ENCODE measurements at places on chromosomes 12 and 14.

DNA sequence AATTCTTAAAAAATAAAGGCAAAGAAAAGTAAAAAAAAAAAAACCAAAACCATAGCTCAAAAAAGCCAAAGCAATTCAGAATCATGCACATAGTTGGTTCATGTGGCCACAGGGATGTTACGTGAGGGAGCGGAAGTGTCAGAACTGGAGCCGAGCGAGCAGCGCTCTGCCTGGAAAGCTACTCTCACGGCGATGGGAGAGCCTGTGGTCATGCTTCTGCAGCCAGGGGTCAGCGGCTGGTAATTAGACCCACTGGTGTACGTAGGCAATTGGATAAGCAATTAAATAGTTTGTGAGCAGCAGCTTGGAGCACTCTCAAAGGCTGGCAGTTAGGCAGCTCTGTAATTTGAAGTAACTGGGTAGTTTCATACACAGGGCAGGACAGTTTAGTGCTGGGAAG is 58.1 kb downstream of the TRHDE start:
- no peak for DNase-seq

- DNase-seq, result peak; percentile 63
Observed at GRCh38 chr12:54251667-54252284, 28.1 kb downstream of the CBX5 start.

- DNase-seq, result peak; percentile 52
Observed at GRCh38 chr14:34374998-34375740, 86.9 kb downstream of the SPTSSA start.

- DNase-seq, result no peak
Observed at GRCh38 chr12:106329231-106329982, 26.9 kb downstream of the TCP11L2 start.

DNA sequence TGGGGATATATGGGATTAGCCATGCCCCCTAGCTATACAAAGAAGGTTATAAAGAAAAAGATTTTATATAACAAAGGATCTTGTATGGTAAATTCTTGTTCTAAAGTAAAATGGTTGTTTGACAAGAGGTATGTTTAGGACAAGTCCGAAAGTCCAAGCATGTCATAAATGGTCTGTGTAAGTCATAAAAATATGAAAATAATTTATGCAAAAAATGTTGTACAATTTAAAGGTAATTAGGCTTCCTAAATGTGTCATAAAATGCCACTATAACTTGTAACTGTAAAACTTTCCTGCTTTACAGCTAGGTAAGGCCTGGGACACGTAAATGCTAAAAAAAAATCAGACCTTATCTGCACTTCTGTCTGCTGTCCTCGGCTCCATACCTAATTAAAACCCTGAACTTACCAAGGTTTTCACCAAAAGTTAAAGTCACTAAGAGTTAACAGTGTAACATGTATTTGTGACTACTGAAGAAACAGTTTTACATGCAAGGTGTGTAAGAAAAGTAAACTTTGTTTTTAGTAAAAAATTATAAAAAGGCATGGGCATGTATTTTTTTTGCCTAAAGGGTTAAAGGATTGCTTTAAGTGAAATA is 110.0 kb upstream of the RESF1 start:
- no peak for DNase-seq

- DNase-seq, result no peak
Observed at GRCh38 chr12:11834931-11835330, 185.5 kb downstream of the ETV6 start.

GRCh38 chr12:106027286-106027685 is 111.5 kb downstream of the NUAK1 start:
- no peak for DNase-seq

- no peak for DNase-seq
Observed at GRCh38 chr12:107845980-107846659, 71.6 kb downstream of the ASCL4 start.

- DNase-seq, result no peak
Observed at GRCh38 chr14:73397810-73398209, 60.5 kb downstream of the NUMB start.

DNA sequence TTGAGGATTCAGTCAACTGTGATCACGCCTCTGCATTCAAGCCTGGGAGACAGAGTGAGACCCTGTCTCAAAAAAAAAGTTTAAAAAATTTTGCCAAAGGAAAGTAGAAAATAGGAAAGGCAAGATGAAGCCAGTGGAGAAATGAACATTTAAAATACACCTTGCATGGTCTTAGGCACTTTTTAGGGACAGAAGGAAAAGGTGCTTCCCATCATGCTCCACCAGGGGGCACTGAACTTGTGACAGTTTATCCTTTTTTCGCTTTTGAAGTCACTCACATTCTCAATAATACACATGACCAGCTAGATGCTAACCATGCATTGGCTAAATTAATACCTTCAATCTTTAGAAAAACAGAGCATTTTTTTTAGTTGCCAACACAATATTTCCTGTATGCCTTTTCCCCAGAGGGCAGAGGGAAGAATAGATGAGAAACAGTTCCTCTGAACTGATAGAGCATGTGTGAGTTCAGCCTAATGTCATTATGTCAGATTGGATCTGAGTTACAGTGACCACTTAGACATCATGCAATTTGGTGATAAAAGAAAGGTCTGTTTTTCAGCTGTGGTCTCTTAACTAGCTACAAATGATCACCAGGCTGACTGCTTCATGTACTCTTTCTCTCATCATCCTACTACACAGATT is 221.8 kb upstream of the SSTR1 start:
- no peak for DNase-seq

DNA sequence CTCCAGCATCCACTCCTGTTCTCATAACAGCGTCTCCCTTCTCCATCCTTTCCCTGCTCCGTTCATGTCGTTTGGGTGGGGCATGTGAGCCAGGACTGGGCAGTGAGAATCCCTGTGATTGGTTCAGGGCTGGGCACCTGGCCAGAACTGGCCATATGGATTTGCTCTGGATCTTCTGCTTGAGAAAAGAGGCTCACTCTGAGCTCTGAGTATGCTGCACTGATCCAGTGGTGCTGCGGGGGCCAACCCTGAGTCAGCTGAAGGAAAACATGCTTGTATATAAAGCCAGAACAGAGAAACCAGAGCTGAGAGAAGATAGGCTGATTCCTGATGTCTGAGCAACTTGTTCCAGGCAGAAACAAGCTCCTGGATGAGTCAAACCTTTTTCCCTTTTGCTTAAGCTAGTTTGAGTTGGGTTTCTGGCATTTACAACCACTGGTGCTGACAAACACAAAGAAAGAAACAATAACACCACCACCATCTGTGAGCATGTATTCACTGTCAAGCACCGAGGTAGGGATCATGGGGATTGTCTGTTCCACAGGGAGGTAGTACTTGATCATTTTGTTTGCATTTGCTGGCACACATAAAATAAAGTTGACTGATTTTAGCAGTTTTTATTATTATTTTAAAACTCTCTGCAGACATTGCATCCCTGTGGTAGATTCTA is 14.0 kb upstream of the HPD start:
- no peak for DNase-seq

- DNase-seq, result peak; percentile 48
Observed at GRCh38 chr14:37197421-37198272, at the start of gene MIPOL1. Gene MIPOL1 (plus strand): TSS chr14:37197937. CDS start chr14:37247889, 49,952 bp downstream.

DNA sequence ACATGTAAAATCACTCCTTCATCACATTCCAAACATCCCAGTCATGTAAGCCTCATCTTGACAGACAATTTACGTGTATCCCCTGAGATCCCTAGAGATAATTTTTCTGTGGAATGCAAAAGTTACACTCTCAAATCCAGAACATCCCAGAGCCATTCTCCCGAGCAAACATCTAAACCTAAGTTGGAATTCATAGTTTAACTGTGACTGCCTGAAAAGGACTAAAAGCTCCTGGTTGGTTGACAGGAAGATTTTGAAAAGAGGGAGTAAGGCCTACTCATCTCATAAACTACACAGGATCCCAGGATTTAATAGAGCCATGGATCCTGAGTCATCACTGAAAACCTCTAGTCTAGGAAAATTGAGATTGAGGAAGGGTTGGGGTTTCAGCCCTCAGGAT is 123.6 kb downstream of the SCN8A start:
- no peak for DNase-seq

DNA sequence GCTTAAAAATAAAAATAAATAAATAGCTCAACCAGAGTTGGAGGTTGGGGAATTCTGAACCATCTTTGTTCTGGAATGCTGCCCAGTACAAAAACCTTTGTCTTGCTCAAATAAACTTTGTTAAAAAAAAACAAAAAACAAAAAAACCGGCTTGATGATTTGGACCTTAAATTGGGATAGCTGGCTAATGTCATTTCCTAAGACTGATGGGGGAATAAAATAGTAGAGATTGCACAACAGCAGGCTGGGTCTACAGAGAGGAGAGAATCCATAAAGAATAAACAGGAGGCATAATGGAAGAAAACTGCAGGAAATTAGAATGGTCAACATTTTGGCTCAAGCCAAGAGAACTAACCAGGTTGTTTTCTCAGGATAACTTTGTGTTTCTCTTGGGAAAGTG is 370.9 kb downstream of the AEBP2 start:
- DNase-seq, result no peak

- no peak for DNase-seq
Observed at GRCh38 chr14:71113376-71113775, 206.1 kb downstream of the PCNX1 start.

GRCh38 chr12:16607906-16608775 is 2.2 kb upstream of the LMO3 start:
- no peak for DNase-seq

DNA sequence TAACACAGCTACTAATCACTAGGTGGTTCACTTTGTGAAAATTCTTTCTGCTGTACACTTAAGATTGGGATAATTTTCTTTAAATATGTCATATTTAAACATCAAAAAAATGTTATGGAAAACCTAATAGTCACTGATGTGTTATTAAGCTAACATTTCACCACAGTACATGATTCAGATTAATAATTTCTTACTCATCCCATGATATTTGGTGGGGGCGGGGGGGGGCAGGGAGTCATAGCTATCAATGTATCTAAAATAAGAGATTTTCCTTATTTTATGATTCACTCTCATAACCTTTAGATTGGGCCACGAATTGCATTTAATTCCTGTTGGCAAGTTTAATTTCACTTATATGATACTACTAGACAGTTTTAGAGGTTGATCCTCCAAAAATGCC is 88.8 kb downstream of the KCNH5 start:
- DNase-seq, result no peak

DNA sequence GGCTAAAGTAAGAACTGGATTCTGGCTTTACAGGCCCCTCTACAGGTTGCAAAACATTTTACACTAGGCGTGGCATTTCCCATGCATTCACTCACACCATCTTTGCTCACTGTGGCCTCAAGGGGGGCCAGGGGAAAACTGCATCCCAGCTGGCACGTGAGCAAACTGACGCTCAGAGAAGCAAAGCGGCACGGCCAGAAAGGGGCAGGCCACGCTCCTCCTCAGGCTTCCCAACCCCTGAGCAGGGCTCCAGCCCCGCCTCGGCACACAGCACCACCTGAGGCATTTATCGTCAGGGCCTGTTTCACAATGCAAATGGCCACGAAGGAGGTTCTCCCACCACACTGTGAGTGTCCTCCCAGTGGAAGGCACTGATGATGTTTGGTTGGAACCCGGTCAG is 90.8 kb downstream of the BCL11B start:
- no peak for DNase-seq

- DNase-seq, result no peak
Observed at GRCh38 chr14:100677554-100678468, 48.9 kb upstream of the DLK1 start.

DNA sequence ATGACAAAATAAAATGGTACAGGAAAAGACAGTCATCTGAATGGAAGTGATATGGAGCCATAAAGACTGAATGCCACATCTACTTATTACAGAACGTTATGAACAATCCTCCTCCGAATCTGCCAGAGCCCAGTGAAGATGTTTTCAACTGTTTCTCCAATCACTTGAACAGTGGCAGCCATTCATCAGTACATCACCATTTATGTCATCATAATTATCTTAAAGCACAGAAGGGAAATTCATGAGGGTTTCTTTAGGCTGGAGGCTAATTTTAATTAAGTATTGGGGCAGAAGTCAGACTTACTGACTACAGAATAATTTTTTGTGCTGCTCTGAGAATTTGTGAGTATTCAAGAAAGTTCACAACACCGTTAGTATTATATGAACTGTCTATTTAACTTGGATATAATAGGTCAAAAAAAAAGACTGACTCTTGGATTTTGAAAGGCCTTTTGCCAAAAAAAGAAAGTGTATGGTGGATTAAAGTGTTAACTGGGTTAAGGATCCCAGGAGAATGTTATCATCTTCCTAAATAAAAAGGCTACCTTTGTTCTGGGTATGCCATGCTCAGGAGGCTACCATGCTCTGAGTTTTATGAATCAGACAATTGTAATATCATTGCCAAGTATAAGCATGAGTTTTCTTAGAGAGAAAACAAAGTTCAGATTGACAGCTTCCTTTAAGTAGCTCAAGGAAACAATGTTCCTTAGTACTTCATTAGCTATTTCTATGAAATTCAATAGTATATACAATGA is 40.1 kb downstream of the PDZRN4 start:
- peak; percentile 79 for DNase-seq

DNA sequence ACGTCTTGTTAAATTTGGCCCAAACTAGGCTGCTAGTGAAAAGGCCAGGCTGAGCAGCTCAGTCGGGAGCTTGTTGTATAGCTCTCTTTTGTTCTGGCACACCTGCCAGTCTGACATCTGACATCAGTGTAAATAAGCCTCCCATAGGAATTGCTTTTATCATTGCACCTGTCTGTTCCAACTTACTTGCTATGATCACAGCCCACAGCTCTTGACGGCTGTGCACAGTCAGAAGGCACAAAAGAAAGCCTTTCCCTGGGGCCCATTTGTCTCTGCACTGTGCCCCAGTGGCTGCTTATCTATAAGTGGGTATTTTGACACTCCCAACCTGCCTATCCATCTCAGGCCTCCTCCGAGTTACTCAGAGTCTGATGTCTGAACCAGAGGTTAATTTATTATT is 324.5 kb downstream of the NUAK1 start:
- no peak for DNase-seq

- no peak for DNase-seq
Observed at GRCh38 chr12:108099778-108100489, 29.2 kb upstream of the WSCD2 start.

DNA sequence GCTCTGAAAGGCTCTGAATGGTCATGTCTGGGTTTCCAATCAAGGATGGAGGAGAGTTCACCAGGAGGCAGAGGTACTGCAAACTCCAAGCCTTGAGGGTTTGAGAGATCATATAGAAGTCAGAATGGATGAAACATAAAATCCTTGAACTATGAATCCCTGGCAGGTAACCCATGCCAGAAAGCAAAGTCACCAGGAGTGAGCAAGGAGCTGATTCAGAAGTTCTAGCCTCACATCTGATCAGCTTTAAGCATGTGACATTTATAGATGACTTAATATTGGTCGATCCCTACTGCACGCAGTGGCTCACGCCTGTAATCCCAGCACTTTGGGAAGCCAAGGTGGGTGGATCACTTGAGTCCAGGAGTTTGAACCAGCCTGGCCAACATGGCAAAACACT is 126.1 kb upstream of the MED13L start:
- no peak for DNase-seq

DNA sequence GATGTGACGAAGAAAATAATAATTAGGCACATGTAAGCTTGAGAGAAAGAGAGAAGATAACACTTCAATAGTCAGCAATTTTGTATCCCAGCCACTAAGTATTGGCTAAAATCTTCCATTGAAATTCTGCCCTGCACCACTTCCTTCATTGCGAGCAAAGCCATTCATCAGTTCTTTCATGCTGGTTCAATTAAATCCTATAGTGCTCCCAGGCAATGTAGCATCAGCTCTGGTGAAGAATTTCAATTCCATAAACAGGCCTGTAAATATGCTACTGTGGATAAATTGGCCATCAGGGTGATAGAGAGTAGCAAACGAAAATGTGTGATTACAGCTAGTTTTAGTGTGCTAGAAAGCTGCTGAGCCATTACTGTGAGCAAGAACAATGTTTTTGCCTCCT is 24.7 kb downstream of the RPL10L start:
- no peak for DNase-seq

GRCh38 chr14:38941488-38941887 is 161.5 kb downstream of the SEC23A start:
- DNase-seq, result no peak
